ENCODE measurements at places on chromosomes 5 and 9.

DNA sequence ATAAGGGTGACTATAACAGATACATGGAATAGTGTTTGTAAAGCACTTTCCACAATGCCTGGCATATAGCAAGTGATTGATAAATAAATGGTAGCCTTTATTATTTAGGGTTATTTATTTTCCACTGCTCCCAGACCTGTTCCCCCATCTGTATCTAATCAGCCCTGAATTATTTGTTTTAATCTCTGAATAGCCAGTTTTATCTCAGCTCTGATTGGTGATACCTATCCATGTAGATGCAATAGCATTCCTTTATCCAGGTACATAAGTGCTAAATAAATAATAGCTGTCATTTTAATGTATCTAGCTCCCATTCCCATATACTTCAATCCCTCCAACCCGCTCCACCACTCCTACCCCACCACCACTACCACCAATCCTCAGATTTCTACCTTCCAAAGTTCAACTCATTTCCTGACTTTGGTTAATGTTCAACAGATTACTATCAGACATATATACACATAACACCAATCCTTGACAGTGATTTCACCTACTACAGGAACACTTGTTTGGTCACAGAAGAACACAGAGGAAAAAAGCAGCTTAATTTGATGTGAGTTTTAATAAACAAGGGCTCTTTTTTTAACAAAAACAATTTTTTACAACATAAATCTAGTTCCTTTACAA, 14.0 kb downstream of the PRKAA1 start:
- DNase-seq: no peak

DNA sequence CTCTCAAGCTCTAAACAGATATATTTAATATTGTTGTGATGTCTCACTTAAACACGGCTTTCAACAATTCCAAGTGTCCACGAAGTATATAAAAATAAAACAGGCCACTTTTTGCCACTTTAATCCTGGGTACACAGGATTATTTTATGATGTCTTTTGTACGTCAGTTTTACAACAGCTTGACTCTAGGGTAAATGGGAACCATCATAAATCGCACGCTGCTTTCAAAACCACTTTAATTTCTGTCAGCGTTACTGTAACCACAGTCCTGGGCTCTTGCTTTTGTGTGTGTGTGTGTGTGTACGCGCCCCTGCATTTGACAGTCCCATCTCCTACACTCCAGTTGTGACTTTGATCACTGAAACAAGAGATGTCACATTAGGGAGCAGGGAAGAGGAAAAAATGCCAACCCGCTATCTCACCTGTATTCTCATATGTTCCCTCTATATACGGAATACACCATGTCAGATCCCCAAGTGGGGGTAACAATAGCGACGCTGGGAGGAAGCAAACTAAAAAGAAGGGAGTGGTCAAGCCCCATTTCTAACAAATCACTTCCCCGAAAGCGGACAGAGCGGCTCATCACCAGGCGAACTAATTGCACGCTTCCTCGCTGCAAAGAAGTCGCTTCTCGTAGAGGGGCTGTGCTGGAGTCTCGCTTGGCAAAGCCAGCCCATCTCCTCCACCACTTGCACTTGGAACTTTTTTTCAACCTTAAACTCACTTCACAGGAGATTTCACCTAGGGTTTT, 1.2 kb downstream of the BNC2 start:
- DNase-seq: no peak

DNA sequence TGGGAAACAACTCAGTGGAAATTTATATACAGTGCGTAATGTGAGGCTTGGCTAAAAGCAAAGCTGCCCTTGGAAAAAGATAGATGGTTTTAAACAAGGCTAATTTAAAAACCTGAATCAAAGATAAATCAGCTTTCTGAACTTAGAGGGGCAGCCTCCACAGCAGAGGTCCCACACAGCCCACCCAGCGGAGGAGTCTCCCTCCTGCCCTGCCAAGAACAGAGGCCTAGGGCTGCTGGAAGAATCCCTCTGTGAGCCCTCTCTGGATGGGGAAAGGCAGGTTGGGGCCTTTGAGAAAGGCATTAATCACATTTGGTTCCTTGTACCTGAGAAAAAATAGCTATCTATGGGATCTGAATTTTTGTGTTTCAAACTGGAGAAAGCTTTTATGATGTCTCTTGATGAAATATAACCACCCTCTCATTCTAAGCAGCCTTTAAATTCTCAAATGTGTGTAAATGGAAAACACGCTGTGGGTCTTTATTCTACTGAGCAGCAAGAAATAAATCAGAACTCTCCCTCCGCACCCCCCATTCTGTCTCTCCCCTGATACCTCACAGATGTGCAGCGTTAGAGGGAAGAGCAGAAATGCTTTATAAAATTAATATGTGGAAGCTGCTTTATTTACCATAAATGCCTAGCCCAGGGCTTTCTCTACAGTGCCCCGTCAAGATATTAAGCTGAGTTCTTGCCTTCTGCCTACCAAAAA, 329.2 kb downstream of the EFNA5 start:
- DNase-seq: no peak

- no peak for DNase-seq
Measured at GRCh38 chr5:122091936-122092600, 14.0 kb upstream of the LOX start.

DNA sequence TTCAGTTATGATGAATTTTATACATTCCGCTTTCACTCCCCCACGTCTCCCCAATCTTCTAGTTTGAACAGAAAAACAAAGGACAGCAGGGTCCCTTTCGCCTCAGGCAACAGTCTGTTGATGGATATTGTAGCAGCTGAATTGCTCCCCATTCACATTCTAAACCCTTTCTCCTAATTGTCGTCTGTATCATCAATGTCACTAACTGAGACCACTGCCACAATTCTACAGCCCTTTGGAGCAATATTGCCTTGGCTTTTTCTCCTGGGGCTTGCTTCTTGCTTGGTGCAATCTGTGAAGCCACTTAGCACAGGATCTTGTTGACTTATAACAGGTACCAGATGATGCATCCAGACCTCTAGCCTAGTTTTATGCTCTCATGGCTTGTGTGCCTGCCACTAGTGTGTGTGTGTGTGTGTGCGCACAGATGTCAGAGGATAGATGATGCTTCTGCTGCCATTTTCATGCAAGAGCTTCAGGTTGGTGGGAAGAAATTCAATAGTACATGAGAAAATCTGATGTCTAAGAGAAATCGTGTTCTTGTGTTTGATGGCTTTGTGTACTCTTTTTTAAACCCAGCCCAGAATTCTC, 195.2 kb upstream of the ISL1 start:
- DNase-seq: no peak

DNA sequence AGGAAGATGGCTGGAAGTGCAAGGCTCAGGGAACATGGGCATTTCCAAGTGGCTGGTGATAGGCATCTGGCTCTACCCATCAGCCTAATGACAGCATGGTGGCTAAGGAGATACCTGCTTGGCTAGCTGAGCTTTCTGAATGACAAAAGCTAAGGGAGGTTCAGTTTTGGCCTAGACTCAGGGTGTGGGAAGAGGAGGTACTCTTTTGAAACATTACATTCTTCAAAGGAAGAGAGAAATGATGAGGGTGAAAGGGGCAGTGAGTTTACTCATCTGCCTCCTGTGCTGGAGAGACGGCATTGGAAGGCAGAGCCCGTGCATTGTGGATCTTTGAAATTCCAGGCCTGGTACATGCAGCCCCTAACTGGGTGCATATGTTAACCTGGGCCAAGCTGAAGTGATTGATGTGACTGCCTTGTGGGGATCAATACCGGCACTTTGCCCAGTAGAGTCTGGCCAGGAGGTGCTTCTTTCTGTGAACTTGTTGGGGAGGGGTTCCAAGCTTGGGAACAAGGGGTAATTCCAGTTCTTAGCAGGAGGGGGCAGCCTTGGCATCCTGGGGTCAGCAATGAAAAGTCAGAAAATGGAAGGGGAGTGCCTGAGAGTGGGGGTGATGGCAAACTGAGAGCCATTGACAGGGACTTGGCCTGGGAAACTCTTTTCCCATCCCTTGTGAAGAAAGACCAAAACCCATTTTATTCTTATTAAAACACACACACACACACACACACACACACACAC, 108.6 kb downstream of the ACER2 start:
- no peak for DNase-seq

- no peak for DNase-seq
Measured at GRCh38 chr5:119583684-119584083, 45.7 kb upstream of the FAM170A start.

- no peak for DNase-seq
Measured at GRCh38 chr5:129511291-129511690, 51.2 kb downstream of the ADAMTS19 start.

GRCh38 chr9:95580812-95581761, 64.3 kb upstream of the PTCH1 start:
- DNase-seq: no peak

DNA sequence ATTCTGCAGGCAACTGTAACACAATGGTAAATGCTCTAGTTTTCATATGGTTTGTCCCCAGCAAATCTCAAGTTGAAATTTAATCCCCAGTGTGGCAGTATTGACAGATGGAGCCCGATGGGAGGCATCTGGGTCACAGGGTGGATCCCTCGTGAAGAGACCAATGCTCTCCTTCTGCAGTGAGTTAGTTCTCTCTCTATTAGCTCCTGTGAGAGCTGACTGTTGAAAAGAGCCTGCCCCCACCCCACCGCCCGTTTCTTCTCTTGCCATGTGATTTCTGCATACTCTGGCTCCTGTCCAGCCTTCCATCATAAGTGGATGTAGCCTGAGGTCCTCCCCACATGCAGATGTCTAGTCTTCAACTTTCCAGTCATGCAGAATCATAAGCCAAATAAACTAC, 27.0 kb downstream of the IARS1 start:
- DNase-seq: no peak

- DNase-seq: no peak
Measured at GRCh38 chr5:157535042-157535865, 40.3 kb downstream of the ADAM19 start.

DNA sequence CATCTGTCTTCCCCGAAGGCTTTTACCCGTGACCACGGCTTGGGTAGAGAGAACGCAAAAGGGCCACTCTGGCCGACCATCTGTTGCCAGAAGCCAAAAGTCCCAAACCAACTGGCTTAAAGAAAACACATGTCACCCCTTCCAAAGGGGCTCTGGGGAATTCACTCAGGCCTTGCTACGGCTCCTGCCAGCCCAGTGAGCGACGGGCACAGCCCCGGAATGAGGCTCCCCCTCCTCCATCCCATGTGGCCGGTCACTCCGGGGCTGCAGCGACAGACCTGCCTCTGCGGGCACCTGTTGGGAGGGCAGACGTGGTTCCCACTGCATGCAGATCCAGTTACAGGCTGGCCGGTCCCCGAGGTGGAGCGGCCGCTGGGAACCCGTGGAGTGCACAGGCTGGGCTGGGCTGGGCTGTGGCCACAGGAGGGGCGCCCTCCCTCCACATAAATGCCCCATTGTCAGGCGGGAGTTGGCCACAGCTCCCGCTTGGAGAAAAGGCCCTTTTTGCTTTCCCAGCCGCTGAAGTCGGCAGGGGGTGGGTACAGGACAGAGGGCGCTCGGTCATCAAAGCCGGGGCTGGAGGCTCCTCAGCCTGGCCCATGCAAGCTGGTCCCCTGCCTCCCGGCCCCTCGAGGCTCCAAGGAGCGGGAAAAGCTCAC, 19.9 kb downstream of the NOTCH1 start:
- no peak for DNase-seq

DNA sequence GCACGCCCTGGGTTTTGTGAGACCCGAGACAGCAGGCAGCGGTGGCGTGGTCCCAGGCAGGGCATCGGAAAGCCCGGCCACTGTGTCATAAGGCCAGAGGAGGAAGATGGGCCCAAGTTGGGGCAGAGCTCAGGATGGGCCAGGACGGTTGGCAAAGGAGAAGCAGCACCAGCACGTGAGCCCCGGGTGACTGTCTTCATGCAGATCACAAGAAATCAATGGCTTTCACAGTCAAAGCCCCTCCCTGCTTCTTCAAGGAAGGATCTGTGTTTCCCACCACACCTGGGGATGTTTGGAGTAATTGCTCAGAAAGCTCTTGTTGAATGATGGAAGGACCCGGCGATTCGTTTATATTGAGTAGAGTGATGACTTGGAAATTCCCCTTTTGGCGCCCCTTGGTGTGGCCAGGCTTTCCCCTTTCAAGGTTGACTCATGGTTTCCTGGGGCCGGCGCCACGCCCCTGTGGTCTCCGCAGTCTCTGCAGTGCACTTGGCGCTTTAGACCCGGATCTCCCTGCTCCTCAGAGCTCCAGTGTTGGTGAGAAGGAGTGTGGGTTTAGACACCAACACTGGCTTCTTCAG, 52.1 kb downstream of the IL31RA start:
- no peak for DNase-seq

GRCh38 chr5:129978270-129978669, 74.0 kb downstream of the CHSY3 start:
- no peak for DNase-seq

GRCh38 chr9:132645306-132645705, 24.5 kb downstream of the DDX31 start:
- DNase-seq: no peak

- no peak for DNase-seq
Measured at GRCh38 chr5:40841068-40841805, at the start of gene CARD6. Gene CARD6, plus strand, starts transcription at chr5:40841367. Its CDS starts 16 bp downstream, at chr5:40841383.

GRCh38 chr9:136860933-136861873, 4.9 kb downstream of the EDF1 start:
- DNase-seq: no peak

DNA sequence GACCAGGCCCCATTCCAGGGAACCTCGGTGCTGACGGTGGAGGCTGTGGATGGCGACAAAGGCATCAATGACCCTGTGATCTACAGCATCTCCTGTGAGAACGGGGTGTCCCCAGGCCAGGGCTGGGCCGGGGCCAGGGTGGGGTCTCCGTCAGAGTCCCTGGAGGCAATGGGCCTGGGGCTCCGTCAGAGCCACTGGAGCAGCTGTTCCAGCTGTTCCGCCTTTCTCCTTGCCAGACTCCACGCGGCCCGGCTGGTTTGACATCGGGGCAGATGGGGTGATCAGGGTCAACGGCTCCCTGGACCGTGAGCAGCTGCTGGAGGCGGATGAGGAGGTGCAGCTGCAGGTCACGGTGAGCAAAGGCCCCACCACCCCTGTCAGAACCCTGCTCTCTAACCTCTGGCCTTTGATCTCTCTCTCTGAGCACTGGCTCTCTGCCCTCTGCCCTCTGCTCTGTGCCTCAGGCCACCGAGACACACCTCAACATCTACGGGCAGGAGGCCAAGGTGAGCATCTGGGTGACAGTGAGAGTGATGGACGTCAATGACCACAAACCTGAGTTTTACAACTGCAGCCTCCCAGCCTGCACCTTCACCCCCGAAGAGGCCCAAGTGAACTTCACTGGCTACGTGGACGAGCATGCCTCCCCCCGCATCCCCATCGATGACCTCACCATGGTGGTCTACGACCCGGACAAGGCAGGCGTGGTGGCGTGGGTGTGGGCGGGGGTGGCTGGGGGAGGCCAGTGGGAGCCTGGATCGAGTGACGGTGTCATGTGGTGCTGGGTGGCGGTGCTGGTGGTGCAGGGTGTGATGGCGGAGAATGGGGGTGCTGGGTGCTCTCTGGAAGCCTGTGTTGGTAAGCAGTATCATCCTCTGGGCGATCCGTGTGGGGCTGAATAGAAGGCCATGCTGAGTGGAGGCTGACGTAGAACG, 26.6 kb downstream of the CDHR2 start:
- DNase-seq: no peak

DNA sequence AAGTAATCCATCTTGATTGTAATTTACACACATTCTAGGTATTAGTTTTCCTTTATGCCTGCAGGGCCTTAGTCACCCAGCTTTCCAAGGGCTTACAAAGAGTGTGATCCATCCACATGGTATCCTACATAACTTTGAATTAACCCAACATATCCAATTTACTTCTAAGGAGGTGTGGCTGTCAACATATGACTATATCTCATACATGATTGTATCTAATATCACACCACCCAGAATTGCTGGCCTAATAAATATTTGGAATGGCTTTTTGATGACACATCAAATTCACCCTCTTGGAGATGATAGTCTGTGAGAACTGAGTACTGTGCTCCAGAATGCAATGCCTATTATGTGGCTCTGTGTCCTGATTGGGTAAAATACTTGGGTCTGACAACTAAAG, 363.3 kb upstream of the GRIN3A start:
- DNase-seq: no peak

Data from activated naive CD4-positive, alpha-beta T cell (primary cell).